Naive thymus-derived CD8-positive, alpha-beta T cell (primary cell): ENCODE measurements at places on chromosomes 3 and 15.
A peak's percentile ranks its signal among the peaks of the same experiment; 100 is the strongest.

- DNase-seq: no peak
- H3K4me1 ChIP-seq: peaks cover 7% of the 10 kb centered on the region
- H3K36me3 ChIP-seq: no peaks in the 10 kb centered on the region
- no peak overlapping the region for H3K27ac ChIP-seq
- peaks cover 3% of the 10 kb centered on the region for H3K27me3 ChIP-seq
These were observed 12.6 kb upstream of the PLCL2 start for GRCh38 chr3:16871915-16872842.

GRCh38 chr3:143763564-143764162 is 84.6 kb downstream of the SLC9A9 start:
- no peak overlapping the region for H3K4me3 ChIP-seq
- H3K27ac ChIP-seq: no peak overlapping the region
- peaks cover 12% of the 10 kb centered on the region for H3K4me1 ChIP-seq
- DNase-seq: no peak

DNA sequence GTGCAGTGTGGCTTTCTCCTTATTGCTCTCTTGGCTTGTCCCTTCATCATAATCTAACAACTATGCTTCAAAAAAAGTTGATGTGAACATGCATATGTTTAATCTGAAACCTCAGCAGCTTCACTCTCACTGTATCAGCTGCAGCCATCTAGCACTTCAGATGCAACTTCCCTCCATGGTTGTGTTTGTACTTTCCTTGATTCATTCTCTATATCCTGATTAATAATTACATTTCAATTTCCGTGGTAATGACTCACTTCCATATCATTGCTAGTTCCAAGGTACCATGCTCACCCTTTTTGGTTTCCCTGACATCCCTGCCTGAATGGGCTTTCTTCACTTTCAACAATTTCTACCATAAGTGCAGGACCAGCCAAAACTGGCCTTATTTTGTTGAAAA is 51.2 kb downstream of the MDFIC2 start:
- DNase-seq: no peak
- no peaks in the 10 kb centered on the region for H3K4me1 ChIP-seq
- no peak overlapping the region for H3K4me3 ChIP-seq
- H3K36me3 ChIP-seq: no peaks in the 10 kb centered on the region
- H3K27ac ChIP-seq: no peak overlapping the region
- peaks cover 8% of the 10 kb centered on the region for H3K27me3 ChIP-seq

GRCh38 chr15:70535955-70536338 is 227.4 kb downstream of the UACA start:
- H3K27me3 ChIP-seq: no peaks in the 10 kb centered on the region
- H3K4me1 ChIP-seq: peaks cover 80% of the 10 kb centered on the region
- peak overlapping the region; percentile 96 for H3K27ac ChIP-seq
- peak overlapping the region; percentile 92 for H3K4me3 ChIP-seq

DNA sequence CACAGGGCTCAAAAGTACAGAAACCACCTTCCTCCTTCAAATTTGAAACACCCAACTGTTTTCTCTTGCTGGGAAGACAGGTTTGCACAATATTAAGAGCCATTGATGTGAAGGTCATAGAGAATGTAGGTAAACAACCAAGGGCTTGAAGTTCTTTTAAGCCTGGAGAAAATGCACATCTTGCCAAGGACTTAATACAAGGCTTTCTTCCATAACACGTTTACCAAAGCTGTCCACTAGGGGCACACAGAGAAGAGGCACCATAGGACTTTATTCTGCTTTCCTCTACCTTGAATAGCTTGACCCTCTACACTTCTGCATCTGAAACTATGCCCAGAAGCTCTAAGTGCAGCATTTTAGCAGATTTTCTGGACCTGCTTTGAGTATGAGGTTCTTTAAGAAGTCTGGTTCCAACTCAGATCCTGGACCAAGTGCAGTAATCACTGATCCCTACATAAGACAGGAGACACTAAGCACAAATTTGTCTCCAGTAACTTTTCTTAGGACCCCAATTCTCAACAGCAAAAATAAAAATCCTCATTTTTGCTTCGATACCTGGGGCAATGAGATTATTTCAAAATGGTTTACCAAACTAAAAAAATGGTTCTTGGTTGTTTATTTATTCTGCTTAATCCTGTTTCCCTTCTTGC is 138.0 kb downstream of the FBN1 start:
- no peak overlapping the region for H3K27ac ChIP-seq
- H3K4me3 ChIP-seq: no peak overlapping the region
- no peaks in the 10 kb centered on the region for H3K36me3 ChIP-seq
- H3K27me3 ChIP-seq: no peaks in the 10 kb centered on the region
- H3K4me1 ChIP-seq: no peaks in the 10 kb centered on the region
- peak; percentile 1 for DNase-seq

DNA sequence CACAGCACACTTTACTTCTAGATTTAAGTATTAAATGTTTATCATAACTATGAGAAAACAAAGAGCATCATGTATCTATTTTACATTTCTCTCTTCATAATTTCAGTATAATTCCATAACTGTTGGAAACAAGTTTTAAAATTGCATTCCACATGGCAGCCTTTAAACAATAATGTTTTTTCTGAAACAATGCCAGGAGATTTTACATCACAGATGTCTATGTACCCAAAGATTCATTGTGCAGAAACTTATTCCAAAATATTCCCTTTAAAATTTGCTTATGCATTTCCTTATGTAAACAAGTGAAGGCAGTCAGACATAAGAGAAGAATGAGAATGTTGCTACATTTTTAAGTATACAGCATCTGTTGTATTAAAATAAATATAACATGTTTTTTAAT is 324.9 kb upstream of the COL8A1 start:
- no peak for DNase-seq
- no peaks in the 10 kb centered on the region for H3K4me1 ChIP-seq

DNA sequence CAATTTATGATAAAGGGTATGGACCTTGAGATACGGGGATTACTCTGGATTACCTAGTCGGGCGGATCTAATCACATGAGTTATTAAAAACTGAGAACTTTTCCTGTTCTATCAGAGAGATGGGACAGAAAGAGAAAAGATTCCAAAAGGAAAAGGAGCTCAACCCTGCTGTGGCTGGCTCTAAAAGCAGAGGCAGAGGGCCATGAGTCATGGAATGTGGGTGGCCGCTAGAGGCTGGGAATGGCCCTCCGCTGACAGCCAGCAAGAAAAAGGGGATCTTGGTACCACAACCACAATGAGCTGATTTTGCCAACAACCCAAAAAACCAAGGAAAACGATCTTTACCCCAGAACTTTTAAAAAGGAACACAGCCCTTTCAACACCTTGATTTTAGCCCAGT is 210.0 kb downstream of the MAGI1 start:
- no peak for DNase-seq
- no peak overlapping the region for H3K27ac ChIP-seq
- no peak overlapping the region for H3K4me3 ChIP-seq
- no peaks in the 10 kb centered on the region for H3K4me1 ChIP-seq

DNA sequence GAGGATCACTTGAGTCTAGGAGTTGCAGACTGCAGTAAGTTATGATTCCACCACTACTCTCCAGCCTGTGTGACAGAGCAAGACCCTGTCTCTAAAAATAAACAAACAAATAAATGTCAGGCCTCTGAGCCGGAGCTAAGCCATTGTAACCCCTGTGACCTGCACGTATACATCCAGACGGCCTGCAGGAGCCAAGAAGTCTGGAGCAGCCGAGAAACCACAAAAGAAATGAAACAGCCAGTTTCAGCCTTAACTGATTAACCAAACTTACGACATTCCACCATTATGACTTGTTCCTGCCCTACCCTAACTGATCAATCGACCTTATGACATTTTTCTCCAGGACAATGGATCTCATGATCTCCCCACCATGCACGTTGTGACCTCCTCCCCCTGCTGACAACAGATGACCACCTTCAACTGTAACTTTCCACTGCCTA is 32.5 kb upstream of the ZKSCAN7 start:
- H3K36me3 ChIP-seq: no peaks in the 10 kb centered on the region
- no peak for DNase-seq

- H3K4me3 ChIP-seq: no peak overlapping the region
- H3K4me1 ChIP-seq: peaks cover 26% of the 10 kb centered on the region
- H3K27me3 ChIP-seq: no peaks in the 10 kb centered on the region
- H3K27ac ChIP-seq: no peak overlapping the region
- no peaks in the 10 kb centered on the region for H3K36me3 ChIP-seq
- no peak for DNase-seq
These were observed 6.1 kb downstream of the SHF start for GRCh38 chr15:45181491-45182285.

GRCh38 chr15:68025835-68026424 is 28.2 kb upstream of the PIAS1 start:
- H3K27me3 ChIP-seq: peaks cover 10% of the 10 kb centered on the region
- H3K27ac ChIP-seq: no peak overlapping the region
- no peaks in the 10 kb centered on the region for H3K36me3 ChIP-seq
- no peak overlapping the region for H3K4me3 ChIP-seq

- H3K4me1 ChIP-seq: no peaks in the 10 kb centered on the region
- H3K4me3 ChIP-seq: no peak overlapping the region
- peaks cover 11% of the 10 kb centered on the region for H3K27me3 ChIP-seq
- no peak overlapping the region for H3K27ac ChIP-seq
These were observed 116.5 kb downstream of the THSD4 start for GRCh38 chr15:71231758-71232157.

GRCh38 chr3:196166741-196167140 is 44.5 kb downstream of the ZDHHC19 start:
- no peaks in the 10 kb centered on the region for H3K27me3 ChIP-seq
- no peaks in the 10 kb centered on the region for H3K4me1 ChIP-seq
- no peak overlapping the region for H3K4me3 ChIP-seq
- H3K27ac ChIP-seq: no peak overlapping the region

- no peak overlapping the region for H3K27ac ChIP-seq
- peaks cover 2% of the 10 kb centered on the region for H3K4me1 ChIP-seq
- H3K4me3 ChIP-seq: no peak overlapping the region
- no peak for DNase-seq
- no peaks in the 10 kb centered on the region for H3K36me3 ChIP-seq
These were observed 86.4 kb upstream of the ARRDC4 start for GRCh38 chr15:97874139-97874538.

GRCh38 chr15:48905847-48906246 is 27.9 kb downstream of the EID1 start:
- no peak overlapping the region for H3K27ac ChIP-seq
- no peak overlapping the region for H3K4me3 ChIP-seq
- no peaks in the 10 kb centered on the region for H3K27me3 ChIP-seq
- no peak for DNase-seq
- H3K4me1 ChIP-seq: no peaks in the 10 kb centered on the region

GRCh38 chr15:74423431-74424257 is 10.1 kb downstream of the SEMA7A start:
- no peaks in the 10 kb centered on the region for H3K27me3 ChIP-seq
- H3K27ac ChIP-seq: no peak overlapping the region
- no peak for DNase-seq
- H3K4me3 ChIP-seq: no peak overlapping the region

- no peak for DNase-seq
- H3K4me1 ChIP-seq: no peaks in the 10 kb centered on the region
- H3K4me3 ChIP-seq: no peak overlapping the region
- H3K27me3 ChIP-seq: no peaks in the 10 kb centered on the region
These were observed 163.1 kb downstream of the RPLP1 start for GRCh38 chr15:69615736-69616135.
